Activated CD4-positive, alpha-beta T cell treated with anti-CD3 and anti-CD28 coated beads for 36 hours (primary cell): ENCODE measurements at places on chromosomes 2 and 18. TPM values are rescaled to one million over a fixed set of nuclear protein-coding genes. Genes with fewer than 3 reads are reported as not detected.

Gene CCDC102B
- total RNA-seq, result 1.8 TPM

Gene EVX2
- total RNA-seq, result not detected

Gene UGT1A8
- total RNA-seq, result not detected

Gene PTRHD1
- 22.3 TPM for total RNA-seq

DNA sequence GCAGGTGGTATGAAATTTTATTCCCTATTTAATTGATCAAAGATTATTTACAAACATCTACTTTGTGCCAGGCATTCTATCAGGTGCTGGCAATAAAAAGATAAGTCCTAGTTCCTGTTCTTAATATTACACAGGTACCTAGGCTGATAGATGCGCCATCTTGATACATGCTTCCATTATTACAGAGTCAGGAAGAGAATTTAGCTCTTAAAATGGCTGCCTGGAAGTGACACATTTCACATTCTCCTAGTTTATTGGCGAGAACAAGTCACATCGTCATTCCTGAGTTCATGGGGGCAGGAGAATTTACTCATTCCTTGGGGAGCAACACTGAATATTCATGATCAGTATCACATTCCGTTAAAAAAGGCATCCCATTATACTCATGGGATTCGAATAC lies 1.1 kb upstream of the DARS1 start:
- DNase-seq, result no peak

GRCh38 chr2:96396602-96397001 lies 61.0 kb downstream of the NCAPH start:
- DNase-seq, result no peak

- DNase-seq, result no peak
Observed at GRCh38 chr18:13831864-13832508, 8.0 kb downstream of the MC5R start.

DNA sequence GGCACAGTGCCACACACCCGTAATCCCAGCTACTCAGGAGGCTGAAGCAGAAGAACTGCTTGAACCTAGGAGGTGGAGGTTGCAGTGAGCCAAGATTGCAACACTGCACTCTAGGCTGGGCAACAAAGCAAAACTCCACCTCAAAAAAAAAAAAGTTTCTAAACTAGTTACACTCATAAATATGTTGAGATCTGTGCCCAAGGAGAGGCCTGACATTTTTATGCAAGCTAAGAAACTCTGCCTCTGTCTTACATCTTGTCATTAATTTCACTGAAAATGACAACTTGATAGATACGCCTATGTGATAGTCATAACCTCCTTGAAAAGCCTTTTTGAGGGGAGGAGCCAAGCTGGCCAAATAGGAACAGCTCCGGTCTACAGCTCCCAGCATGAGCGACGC lies 412.7 kb downstream of the STK39 start:
- DNase-seq, result no peak

GRCh38 chr2:29174937-29175336 lies 59.7 kb downstream of the CLIP4 start:
- no peak for DNase-seq

GRCh38 chr2:211709389-211709788 lies 829.2 kb downstream of the ERBB4 start:
- no peak for DNase-seq

DNA sequence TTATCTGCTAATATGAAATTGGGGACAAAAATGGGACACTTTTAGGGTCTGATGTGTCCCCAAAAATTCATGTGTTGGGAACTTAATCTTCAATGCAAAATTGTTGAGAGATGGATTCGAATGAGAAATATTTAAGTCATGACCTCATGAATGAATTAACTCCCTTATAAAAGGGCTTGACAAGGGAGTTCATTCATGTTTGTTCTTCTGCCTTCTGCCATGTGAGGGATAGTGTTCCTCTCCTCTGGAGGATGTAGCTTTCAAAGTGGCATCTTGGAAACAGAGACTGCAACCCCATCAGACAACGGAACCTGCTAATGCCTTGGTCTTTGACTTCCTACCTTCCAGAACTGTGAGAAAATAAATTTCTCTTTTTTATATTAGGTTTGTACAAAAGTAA lies 89.2 kb upstream of the LINC00305 start:
- no peak for DNase-seq

DNA sequence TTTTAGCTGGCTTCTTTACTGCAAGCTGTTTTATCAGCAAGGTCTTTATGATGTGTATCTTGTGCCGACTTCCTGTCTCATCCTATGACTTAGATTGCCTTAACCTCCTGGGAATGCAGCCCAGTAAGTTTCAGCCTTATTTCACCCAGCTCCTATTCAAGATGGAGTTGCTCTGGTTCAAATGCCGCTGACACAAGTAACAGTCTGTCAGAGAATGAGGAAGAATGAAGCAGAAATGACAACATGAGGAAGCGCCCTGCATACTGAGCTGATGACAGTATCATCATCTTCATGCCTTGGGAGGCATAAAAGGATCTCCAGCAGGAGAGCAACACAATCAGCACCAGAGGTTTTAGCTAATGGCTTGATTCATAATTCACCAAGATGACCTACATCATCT lies 309.4 kb downstream of the NBAS start:
- no peak for DNase-seq

GRCh38 chr2:121309323-121309722 lies 24.3 kb upstream of the TFCP2L1 start:
- DNase-seq, result no peak

DNA sequence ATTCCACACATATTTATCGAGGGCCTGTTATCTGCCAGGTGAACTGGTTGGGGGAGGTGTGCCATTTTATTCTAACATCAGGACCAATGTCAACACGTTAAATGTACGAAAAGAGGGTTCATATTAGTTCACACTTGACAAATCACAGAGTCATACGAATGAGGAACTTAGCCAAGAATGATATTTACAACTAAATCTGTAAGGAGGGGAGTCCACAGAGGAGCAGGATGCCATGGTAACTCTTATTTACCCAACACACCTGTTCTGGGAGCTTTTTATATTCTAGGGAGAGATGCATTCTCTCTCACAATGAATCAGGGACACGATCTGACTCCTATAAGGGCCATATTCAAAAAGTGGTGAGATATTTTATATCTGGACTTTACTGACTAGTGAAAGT lies 144.1 kb downstream of the CDC42EP3 start:
- no peak for DNase-seq

DNA sequence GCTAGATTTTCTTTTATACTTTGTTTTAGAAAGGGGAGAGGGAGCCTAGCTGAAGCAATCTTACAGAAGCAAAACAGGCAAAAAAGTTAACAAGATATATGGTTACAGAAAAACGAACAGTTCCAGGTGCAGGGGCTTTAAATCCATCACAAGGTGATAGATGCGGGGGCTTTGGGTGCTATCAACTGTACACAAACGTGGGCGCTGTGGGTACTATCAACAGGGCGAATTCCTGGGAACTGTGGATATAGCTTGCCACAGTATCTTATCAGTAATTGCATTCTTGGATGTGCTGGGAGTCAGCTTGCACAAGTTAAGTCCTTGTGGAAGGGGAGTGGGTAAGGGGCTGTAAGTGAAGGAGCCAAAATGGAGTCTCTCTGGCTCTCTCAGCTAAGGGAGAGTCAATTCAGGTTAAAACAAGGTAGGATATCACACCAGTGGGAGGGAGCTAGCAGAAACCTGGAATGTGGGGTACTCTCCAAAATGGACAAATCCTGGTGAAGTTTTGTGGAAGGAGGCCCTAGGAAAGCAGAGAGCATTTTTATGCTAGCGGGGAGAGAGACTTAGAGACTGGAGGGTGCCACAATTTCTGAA lies 325.8 kb upstream of the SPHKAP start:
- no peak for DNase-seq

GRCh38 chr2:148124271-148124670 lies 103.4 kb downstream of the MBD5 start:
- DNase-seq, result no peak

GRCh38 chr2:95041824-95042442 lies 16.4 kb downstream of the MAL start:
- peak; percentile 46 for DNase-seq

- no peak for DNase-seq
Observed at GRCh38 chr2:205679410-205680009, 2.8 kb upstream of the NRP2 start.

DNA sequence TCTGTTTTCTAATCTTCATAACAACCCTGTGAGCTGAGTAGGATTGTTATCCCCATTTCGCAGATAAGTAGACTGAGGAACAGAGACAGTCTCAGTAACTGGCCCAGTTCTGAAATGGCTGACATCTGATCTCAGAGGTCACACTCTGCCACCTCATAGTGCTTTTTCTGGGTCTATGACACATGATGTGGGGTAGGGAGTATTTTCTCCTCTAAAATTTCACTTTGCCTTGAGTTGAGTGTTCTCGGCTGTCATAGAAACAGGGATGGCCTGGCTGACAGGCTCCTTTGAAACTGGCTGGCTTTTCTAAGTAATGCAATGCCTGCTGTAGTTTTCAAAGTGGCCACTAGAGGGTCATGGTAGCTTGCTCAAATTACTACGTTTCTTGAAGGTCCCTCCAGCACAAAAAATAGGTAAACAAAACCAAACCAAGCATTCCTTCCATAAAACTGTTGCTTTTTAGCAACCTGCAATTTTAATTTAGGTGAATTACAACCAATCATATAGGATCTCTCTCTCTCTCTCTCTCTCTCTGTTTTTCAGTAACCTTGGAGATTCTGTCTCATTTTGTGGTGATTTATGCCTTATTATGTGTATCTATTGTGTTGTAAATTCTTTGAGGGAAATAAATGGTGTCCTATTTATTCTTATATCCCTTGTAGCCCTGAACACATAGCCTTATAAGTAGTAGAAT lies 84.2 kb upstream of the TTN start:
- peak; percentile 79 for DNase-seq

- DNase-seq, result peak; percentile 30
Observed at GRCh38 chr2:37711308-37711731, 39.9 kb upstream of the CDC42EP3 start.
